ENCODE measurements at places on chromosomes 4 and X. TPM values are rescaled to one million over a fixed set of nuclear protein-coding genes. Genes with fewer than 3 reads are reported as not detected.

- H3K4me1 ChIP-seq = no peaks in the 10 kb centered on the region
- H3K36me3 ChIP-seq = no peaks in the 10 kb centered on the region
- H3K4me3 ChIP-seq = no peak overlapping the region
Observed at GRCh38 chr4:24677909-24678308, 93.6 kb upstream of the DHX15 start.

DNA sequence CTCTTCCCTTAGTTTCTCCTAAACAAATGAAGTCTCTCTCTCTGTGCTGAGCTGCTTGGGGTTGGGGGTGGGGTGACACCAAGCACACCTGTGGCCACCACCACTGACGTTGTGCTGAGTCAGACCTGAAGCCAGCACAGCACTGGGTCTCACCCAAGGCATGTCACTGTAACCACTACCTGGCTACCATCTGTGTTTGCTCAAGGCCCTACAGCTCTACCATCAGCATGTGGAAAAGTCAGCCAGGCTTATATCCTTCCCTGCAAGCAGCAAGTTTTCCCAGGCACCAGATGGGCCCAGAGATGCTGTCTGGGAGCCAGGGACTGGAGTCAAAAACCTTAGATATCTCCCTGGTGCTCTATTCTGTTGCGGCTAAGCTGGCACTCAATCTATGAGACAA is 6.9 kb downstream of the CXCL10 start:
- no peak for DNase-seq
- H3K36me3 ChIP-seq = no peaks in the 10 kb centered on the region
- H3K27ac ChIP-seq = no peak overlapping the region
- H3K4me1 ChIP-seq = no peaks in the 10 kb centered on the region
- H3K4me3 ChIP-seq = no peak overlapping the region

DNA sequence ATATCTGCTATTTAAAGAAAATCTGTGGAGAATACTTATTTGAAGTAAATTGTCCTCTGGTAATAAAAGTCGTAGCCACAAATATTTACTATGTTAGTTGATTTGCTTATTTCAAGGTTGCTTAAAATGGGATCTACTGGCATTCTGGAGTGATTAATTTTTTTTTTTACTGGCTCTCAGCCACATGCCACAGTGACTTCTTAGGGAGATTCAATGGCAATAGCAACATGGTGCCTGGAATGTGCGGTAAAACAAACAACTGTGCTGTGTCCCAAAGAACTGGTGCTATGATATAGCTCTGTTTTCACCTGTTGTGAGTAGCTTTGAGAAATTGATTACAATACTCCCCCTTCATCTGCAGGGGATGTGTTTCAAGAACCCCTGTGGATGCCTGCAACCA is 324.3 kb downstream of the GPAT3 start:
- no peak overlapping the region for H3K27ac ChIP-seq
- H3K4me1 ChIP-seq = no peaks in the 10 kb centered on the region
- H3K4me3 ChIP-seq = no peak overlapping the region
- DNase-seq = no peak
- no peaks in the 10 kb centered on the region for H3K27me3 ChIP-seq

GRCh38 chrX:54248309-54248708 is 65.3 kb upstream of the FAM120C start:
- no peak for DNase-seq
- H3K27ac ChIP-seq = no peak overlapping the region
- no peaks in the 10 kb centered on the region for H3K36me3 ChIP-seq
- no peaks in the 10 kb centered on the region for H3K4me1 ChIP-seq

DNA sequence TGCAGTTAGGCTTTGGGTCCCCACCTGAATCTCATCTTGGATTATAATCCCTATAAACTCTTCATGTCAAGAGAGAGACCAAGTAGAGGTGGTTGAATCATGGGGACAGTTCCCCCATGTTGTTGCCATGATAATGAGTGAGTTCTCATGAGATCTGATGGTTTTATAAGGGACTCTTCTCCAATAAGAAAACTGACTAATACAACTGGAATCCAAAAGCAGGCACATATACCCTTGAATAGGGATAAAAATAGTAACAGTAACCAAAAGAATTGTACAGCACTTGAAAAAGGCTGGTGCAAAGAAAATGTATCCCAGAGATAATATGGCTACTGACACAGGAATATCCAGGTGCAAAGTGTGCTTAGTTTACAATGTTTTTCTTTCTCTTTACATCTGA is 351.5 kb upstream of the MAD2L1 start:
- no peak overlapping the region for H3K27ac ChIP-seq
- no peaks in the 10 kb centered on the region for H3K4me1 ChIP-seq
- H3K36me3 ChIP-seq = no peaks in the 10 kb centered on the region
- no peak overlapping the region for H3K4me3 ChIP-seq
- H3K27me3 ChIP-seq = no peaks in the 10 kb centered on the region
- no peak for DNase-seq

DNA sequence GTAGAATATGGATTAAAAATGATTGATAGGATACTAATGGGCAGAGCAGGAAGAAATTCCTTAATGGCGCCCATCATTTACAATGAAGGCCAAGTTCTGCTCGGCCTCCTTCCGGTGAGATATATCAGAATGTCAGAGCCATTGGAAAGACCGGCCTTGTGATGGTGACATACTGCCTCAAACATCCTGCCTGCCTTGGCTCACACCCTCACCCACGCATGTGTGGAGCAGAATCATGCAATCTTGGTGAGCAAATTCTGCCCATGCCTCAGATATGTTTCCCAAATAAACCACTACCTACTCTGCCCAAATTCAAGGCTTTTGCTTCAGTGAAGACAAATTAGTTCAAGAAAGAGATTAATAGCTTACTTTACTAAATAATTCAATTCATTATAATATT is 163.3 kb downstream of the MID1 start:
- no peaks in the 10 kb centered on the region for H3K27me3 ChIP-seq
- H3K36me3 ChIP-seq = no peaks in the 10 kb centered on the region
- H3K4me3 ChIP-seq = no peak overlapping the region
- H3K4me1 ChIP-seq = no peaks in the 10 kb centered on the region

DNA sequence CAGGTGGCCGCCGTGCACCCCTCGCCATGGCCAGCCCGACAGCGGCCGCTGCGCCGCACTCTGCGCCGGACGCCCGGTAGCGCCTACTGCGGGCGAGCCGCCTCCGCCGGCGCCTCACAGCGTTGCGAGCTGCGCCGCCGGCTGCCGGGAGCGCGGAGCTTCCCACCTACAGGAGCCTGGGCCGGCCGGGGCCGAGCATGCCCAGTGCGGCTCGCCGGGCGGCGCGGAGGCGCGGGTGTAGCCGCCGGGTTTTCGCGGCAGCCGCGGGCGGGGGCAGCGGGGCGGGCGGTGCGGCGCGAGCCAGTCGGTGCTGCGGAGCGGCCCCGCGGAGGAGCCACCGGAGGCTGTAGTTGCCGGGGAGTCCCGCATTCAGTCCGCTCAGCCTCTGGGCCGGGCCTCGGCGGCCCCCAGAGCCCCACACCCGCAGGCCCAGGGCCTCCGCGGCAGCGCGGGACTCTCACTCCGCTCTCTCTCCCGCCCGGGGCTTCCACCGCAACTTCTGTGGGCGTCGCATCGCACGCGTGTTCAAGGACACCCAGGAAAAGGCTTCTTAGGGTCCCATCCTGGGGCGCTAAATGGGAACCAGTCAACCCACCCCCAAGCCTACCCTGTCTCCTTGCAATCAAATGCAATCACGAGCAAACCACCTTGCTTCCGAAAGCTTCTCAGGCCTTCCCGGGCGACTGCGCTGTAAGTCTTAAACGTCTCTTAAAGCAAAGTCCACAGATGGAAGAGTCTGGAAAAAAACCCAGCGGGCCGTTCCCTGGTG is at the start of gene MFAP3L:
TSS of gene MFAP3L (minus strand) at position 143 of the 769 bp plus-strand sequence. CDS start 20,518 bp downstream, outside the sequence.
- peak within 1 kb of the TSS; percentile 94 for H3K27ac ChIP-seq
- peak; percentile 94 for DNase-seq
- H3K36me3 ChIP-seq = no peaks in the 10 kb centered on the region
- H3K4me1 ChIP-seq = peaks cover 11% of the 10 kb centered on the region
- H3K27me3 ChIP-seq = no peaks in the 10 kb centered on the region

DNA sequence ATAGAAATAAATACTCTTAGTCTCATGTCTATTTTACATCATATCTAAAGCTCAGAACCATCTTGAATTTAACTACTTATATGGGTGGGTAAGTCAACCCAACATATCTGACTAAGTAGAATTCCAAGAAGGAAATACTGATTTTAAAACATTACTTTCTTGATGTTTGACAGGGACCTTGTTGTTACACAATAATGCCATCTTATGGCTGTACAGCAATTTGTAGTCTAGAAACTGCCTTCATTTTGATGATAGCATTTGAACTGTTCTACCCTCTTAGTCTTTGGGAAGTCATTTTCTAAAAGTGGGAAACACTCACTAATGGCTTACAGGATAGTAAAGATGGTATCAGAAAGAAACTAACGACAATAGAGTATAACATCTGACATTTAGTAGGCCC is 929.5 kb downstream of the DMD start:
- no peaks in the 10 kb centered on the region for H3K36me3 ChIP-seq
- H3K27me3 ChIP-seq = no peaks in the 10 kb centered on the region
- no peak for DNase-seq
- H3K4me3 ChIP-seq = no peak overlapping the region
- no peak overlapping the region for H3K27ac ChIP-seq
- no peaks in the 10 kb centered on the region for H3K4me1 ChIP-seq

GRCh38 chrX:53599781-53600396 is 86.6 kb downstream of the HUWE1 start:
- DNase-seq = no peak
- peaks cover 6% of the 10 kb centered on the region for H3K36me3 ChIP-seq
- H3K27me3 ChIP-seq = no peaks in the 10 kb centered on the region
- no peak overlapping the region for H3K4me3 ChIP-seq
- no peak overlapping the region for H3K27ac ChIP-seq

GRCh38 chr4:41670530-41670929 is 78.0 kb downstream of the PHOX2B start:
- H3K27ac ChIP-seq = no peak overlapping the region
- no peak for DNase-seq
- H3K27me3 ChIP-seq = no peaks in the 10 kb centered on the region
- no peaks in the 10 kb centered on the region for H3K4me1 ChIP-seq
- no peak overlapping the region for H3K4me3 ChIP-seq
- H3K36me3 ChIP-seq = peaks cover 48% of the 10 kb centered on the region

GRCh38 chr4:22410645-22411247 is 105.1 kb downstream of the ADGRA3 start:
- DNase-seq = no peak
- H3K27ac ChIP-seq = no peak overlapping the region
- H3K36me3 ChIP-seq = no peaks in the 10 kb centered on the region
- H3K4me3 ChIP-seq = no peak overlapping the region
- H3K4me1 ChIP-seq = no peaks in the 10 kb centered on the region

GRCh38 chr4:3344596-3344995 is 51.8 kb downstream of the RGS12 start:
- no peaks in the 10 kb centered on the region for H3K36me3 ChIP-seq
- no peaks in the 10 kb centered on the region for H3K27me3 ChIP-seq
- no peak for DNase-seq
- no peak overlapping the region for H3K27ac ChIP-seq

GRCh38 chr4:150251752-150252190 is 173.5 kb downstream of the DCLK2 start:
- H3K4me1 ChIP-seq = no peaks in the 10 kb centered on the region
- H3K4me3 ChIP-seq = no peak overlapping the region
- no peak overlapping the region for H3K27ac ChIP-seq

- no peak overlapping the region for H3K27ac ChIP-seq
- H3K36me3 ChIP-seq = no peaks in the 10 kb centered on the region
- H3K4me3 ChIP-seq = no peak overlapping the region
- no peak for DNase-seq
Observed at GRCh38 chrX:126994032-126994600, 174.6 kb downstream of the PRR32 start.

GRCh38 chr4:5632571-5632970 is 75.8 kb downstream of the EVC2 start:
- no peaks in the 10 kb centered on the region for H3K27me3 ChIP-seq
- H3K27ac ChIP-seq = no peak overlapping the region
- no peak overlapping the region for H3K4me3 ChIP-seq
- no peak for DNase-seq

GRCh38 chrX:130144509-130144908 is 21.1 kb downstream of the AIFM1 start:
- H3K27ac ChIP-seq = no peak overlapping the region
- no peak overlapping the region for H3K4me3 ChIP-seq
- H3K27me3 ChIP-seq = no peaks in the 10 kb centered on the region

GRCh38 chrX:134186362-134187121 is 50.4 kb upstream of the CCDC160 start:
- no peak overlapping the region for H3K27ac ChIP-seq
- no peaks in the 10 kb centered on the region for H3K36me3 ChIP-seq
- no peaks in the 10 kb centered on the region for H3K27me3 ChIP-seq
- no peak overlapping the region for H3K4me3 ChIP-seq

- peaks cover 17% of the 10 kb centered on the region for H3K36me3 ChIP-seq
- H3K27me3 ChIP-seq = no peaks in the 10 kb centered on the region
- no peaks in the 10 kb centered on the region for H3K4me1 ChIP-seq
Observed at GRCh38 chr4:905485-906338, 26.4 kb downstream of the GAK start.

DNA sequence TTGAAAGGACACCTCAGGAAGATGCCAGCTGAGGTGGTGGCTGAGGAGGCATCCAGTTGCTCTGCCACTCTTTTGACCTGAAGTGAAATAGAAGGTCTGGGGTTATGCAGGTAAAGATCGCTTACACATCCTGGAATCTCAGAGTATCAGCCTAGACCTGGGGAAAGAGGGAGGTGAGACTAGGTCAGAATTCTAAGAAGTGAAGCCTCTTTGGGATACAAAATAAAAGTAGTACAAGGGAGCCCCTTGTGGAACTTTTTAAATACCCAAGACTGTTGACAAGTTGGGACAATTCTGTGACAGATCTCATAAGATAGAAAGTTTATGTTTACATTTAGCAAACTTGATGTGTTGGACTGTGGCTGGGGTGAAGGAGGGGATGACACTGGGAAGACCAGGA is 263.1 kb downstream of the SPRY1 start:
- no peaks in the 10 kb centered on the region for H3K4me1 ChIP-seq
- no peaks in the 10 kb centered on the region for H3K36me3 ChIP-seq
- no peaks in the 10 kb centered on the region for H3K27me3 ChIP-seq
- H3K27ac ChIP-seq = no peak overlapping the region

- H3K27ac ChIP-seq = no peak overlapping the region
- no peak overlapping the region for H3K4me3 ChIP-seq
- DNase-seq = no peak
- H3K27me3 ChIP-seq = no peaks in the 10 kb centered on the region
Observed at GRCh38 chrX:130057209-130057608, 53.1 kb downstream of the ELF4 start.

- no peak for DNase-seq
- H3K27me3 ChIP-seq = no peaks in the 10 kb centered on the region
- no peak overlapping the region for H3K4me3 ChIP-seq
- no peak overlapping the region for H3K27ac ChIP-seq
- no peaks in the 10 kb centered on the region for H3K36me3 ChIP-seq
Observed at GRCh38 chr4:95014068-95014467, 256.3 kb downstream of the BMPR1B start.

DIPK2B gene
- 76.2 TPM for total RNA-seq

NDNF gene
- 1.9 TPM for total RNA-seq

FREM3 gene
- not detected for total RNA-seq

TEX13C gene
- not detected for total RNA-seq

FRMPD3 gene
- total RNA-seq = 0.64 TPM

PAGE2B gene
- total RNA-seq = not detected

CNGA1 gene
- total RNA-seq = not detected

SLC10A3 gene
- total RNA-seq = 66.2 TPM

HPGDS gene
- not detected for total RNA-seq

LRP2BP gene
- total RNA-seq = 0.53 TPM

SPANXC gene
- total RNA-seq = not detected

All from ascending aorta (tissue), 2 donors.